ENCODE measurements at places on chromosomes 3 and 15.
A peak's percentile ranks its signal among the peaks of the same experiment; 100 is the strongest.

DNA sequence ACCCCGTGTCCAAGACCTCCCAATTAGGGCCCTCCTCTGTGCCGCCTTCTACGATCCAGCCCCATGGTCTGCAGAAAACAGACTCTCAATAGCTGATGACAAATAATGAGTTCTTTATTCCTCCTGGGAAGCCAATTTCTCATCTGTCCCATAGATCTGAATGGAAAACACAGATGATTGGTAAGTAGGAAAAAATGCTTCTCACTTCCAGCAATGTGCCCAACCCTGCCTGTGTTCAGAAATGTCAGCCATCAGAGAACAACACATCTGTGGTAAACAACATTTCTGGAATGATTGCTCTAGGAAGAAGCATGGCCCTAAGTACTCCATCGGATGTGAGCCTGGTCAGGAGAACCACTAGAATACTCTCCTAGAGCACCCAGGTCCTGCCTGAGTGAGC, 240.5 kb upstream of the HES1 start:
- DNase-seq: no peak

DNA sequence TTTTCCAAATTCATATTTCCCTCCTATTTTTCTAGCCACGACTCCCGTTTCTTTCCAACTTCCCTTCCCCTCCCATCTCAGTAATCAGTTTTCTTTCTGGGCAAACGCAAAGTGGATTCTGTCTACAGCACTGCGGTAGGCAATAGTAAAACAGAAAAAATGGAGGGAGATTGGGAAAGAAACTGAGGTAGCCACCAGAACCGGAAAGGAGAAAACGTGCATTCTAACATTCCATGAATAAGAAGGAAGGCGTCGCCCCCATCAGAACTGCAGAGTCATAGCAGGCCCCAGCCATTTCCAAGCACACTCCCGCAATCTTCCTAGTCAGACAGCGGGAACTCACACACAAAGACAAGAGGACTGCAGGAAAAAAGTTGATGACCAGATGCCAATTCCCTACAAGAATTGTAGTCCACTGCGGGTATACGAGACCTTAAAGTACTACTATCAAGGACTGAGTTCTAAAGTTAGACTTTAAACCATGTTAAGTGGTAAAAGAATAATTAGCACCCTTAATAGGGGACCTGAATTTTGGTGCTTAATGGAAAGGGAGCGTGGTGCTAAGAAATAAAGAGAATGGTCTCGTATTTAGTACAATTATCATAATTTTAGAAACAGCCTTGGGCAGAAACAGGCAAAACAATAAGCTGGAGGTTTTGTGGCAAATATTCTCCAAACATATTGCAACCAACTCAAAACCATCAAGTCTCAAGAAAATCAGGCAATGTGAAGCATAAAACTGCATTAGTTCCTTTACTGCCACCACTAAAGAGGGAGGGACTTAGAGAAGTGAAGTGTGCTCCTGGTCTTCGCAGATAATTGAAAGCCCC, 1.4 kb downstream of the PFN2 start:
- DNase-seq: peak; percentile 72

- no peak for DNase-seq
These were observed 66.3 kb downstream of the CRYGS start for GRCh38 chr3:186477876-186478275.

DNA sequence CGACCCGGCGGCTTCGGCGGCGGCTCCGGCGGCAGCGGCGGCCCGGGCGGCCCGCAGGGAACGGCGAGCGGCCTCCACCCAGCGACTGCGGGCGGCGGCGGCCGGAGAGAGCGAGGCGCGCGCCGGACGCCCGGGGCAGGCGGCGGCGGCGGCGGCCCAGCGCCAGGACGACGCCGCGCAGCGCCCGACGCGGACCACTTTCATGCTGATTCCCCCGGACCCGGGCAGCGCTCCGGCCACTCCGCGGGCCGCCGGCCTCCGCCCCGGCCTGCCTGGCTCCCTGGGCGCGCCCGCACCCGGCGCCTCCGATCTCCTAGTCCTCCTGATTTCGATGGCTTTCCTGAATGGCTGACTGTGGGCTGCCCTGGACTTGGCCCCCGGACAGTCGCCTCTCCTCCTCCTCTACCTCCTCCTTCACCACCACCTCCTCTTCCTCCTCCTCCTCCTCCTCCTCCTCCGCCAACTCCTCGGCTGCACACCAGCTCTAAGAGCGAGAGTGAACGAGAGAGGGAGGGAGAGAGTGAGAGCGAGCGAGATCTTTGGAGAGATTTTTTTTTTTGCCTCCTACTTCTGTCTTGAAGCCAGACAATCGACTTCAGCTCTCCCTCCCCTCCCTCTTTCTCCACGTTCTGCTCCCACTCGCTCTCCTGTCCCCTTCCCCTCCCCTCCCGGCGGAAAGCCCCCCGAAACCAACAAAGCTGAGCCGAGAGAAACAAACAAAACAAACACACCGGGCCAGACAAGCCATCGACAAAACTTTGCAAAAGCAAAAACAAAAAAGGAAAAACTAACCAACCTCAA, 844 bp downstream of the NR2F2 start:
- DNase-seq: peak; percentile 46

DNA sequence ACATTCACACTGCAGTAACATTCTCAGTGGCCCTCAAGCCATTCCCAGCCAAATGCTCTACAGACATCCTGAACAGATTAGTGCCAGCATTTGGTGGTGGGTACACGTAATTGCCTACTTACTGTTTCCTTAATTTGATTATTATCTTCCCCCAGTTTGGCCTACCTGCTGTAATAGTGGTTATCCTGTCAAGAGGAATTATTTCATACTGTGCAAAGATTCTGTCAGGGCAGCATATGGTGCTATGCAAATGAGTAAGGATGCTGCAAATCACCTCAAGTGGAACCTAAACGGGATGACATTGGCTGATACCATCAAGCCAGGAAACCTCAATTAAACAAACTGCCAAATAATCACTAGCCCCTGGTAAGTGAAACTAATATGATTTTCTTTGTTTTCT, 88.7 kb downstream of the SEMA6D start:
- DNase-seq: no peak

DNA sequence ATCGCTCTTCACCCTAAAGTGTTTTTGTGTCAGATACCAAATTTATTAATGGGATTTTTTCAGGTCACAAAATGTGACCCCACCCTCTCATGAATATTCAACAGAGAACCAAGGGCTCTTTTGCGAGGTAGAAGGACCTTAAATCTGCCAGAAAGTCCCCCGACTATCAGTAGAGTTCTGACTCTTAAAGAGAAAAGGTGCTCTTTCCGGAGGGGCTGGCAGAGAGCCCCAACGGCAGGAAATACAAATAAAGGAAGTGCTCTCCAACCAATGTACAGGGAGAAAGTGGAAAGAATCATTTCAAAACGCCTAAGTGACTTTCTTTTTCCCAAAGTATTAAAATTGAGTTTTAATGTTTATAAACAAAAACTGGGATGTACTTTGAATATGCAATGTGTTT, 517.2 kb downstream of the FOXP1 start:
- no peak for DNase-seq

DNA sequence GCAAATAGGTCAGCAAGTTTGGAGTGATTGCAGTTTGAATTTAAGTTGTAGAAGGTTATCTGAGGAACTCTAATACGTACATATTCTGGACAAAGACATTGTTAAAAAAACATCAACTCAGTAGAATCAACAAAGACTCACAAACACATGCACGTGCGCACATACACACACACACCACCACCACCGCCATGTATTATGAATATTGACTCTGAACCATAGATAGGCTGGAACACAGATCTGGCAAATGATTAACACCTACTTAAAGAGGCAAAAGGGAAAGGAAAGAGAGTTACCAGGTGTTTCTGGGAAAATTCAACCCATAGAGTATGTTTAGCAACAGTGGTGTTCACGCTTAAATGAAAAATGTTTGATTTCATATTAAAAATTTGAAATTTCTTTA, 334.2 kb upstream of the ALCAM start:
- no peak for DNase-seq

DNA sequence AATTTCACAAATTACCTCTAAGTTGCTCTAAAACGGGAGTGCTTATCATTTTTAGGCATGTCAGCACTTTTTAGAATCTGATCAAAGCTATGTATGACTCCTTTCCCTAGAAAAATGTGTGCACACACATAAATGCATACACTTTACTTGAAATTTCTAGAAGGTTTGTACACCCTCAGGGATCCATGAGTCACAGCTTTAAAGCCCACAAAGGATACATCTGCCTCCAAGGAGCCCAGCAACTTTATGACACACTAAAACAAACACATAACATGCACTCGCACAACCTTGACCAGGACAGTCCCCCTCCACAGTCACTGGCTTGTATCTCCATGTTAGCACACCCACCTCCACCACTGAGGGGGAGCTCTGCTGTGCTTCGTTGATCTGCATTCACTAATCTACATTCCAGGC, 722.0 kb upstream of the CFAP20DC start:
- DNase-seq: no peak

- DNase-seq: no peak
These were observed 41.2 kb downstream of the GJD2 start for GRCh38 chr15:34713635-34714034.

DNA sequence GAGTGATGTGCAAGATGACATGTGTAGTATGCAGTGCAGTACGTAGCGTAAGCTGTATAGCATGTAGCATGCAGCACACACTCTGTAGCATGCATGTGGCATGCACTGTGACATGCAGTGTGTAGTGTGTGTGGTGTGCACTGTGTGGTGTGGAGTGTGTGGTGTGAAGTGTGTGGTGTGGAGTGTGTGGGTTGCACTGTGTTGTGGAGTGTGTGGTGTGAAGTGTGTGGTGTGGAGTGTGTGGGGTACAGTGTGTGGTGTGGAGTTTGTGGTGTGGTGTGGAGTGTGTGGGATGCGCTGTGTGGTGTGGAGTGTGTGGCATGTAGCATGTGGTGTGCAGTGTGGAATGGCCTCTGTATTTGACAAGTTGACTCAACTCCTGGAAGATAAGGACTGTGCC, 39.2 kb downstream of the ROPN1B start:
- no peak for DNase-seq

DNA sequence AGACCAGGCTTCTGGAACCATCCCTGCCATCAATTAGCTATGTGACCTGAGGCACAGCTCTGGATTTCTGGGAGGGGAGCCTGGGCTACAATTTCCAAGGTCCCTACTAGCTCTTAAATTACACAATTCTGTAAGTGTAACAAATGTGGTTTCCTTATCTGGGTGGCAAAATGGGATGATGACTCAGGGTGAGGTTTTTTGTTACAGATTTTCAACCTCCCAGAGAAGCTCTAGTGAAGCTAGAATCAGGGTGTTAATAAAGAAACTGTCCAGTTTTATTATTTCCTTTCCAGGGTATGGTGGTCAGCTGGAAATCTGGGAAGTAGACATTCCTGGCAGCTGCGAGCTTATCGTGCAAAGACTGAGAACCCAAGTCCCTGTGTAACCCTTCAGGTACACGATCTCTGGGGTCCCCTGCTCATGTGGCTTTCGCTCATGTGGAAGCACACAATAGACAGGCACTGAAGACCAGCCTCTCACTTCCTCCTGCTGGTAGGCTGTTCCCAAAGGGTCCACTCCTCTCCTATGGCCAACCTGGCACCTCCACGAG, 7.3 kb downstream of the RAB27A start:
- peak; percentile 17 for DNase-seq

DNA sequence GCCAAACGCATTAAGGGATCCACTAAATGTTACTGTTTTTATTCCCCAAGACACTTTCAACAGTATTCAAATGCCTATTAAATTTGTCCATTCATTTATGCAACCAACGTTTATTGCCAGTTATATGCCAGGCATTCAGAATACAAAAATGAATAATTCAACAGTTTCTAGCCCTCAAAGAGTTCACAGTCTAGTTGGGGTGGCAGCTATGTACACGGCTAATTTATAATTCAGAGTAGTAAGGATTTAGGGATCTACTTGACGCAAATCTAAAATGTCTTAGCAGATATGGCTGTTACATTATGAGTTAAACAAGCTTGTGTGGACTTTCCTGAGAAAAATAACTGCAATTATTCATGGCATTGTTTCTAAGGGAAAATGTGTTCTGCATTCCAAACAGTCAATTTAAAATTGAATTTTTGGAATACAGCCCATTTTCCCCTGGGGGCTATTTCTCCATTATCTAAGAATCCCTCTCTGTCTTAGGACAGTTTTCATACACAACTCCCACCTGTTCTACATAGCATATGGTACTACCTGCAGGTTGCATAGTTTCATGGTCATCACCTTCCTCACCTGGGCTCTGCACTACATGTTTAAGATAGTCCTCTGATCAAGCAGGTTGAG, 11.5 kb upstream of the MSL2 start:
- DNase-seq: no peak

DNA sequence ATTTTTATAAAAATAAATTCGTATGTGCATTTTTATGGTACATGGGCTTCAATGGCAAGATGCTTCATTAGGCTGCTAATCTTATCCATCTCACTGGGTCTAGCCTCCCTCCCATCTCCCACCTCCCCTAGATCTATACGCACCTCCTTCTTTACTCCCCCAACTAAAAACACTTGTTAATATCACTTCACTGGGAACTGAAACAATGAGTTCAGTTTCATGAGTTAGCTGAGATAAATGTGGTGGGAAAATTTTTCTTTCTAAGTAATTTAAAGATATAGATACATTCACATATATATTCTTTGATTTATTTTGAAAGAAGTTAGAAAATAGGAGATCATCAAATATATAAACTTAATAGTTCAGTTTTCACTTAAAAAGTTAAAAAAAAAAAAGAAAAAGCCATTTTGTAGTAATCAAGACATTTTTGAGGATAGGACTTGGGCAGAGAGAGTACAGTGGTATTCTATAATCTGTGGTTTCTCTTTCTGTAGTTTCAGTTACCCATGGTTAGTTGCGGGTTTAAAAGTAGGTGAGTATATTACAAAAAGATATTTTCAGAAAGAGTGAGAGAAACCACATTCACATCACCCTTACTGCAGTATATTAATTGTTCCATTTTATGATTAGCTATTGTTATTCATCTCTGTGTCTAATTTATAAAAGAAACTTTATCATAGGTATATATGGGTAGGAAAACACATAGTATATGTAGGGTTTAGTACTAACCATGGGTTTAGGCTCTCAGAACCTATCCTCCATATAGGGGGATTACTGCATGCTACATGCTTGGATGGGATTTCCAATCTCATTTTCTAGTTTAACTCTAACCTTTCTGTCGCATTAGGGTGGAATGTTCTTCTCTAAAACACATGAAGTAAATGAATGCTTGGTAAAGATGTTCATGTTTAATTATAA, 316.0 kb upstream of the CBLB start:
- no peak for DNase-seq

DNA sequence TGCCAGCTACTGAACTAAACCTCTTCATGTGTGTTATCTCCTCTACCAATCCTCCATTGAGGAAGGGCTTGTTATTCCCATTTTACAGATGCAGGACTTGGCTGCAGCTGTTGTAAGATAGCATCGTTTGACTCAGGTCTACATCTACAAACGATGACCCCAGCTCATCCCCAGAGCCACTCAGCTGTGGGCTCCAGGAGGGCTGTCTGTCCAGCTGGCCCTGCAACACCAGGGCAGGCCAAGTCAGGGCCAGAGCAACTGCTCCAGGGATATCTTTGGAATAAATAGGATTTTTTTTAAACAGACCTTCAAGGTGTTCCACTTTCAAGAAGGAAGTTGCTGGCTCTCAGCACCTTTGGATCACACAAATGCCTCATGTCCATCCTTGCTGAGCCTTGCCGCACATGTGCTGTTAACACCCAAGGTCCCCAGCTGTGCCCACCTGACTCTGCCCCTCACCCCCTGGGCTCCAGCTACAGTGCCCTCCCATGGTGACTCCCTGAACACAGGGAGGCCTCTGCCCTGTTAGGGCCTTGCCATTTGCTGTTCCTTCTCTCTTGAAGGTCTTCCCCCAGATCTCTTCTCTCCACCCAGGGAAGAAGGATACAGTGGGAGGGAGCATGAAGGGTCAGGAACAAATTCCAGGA, 31.0 kb downstream of the ALDH1L1 start:
- no peak for DNase-seq

- no peak for DNase-seq
These were observed 359.8 kb downstream of the C3orf38 start for GRCh38 chr3:88509582-88509981.
